CD4-positive, alpha-beta memory T cell (primary cell): ENCODE measurements at places on chromosomes 2 and 18. TPM values are rescaled to one million over a fixed set of nuclear protein-coding genes. Genes with fewer than 3 reads are reported as not detected.

- no peak for DNase-seq
Measured at GRCh38 chr2:220891405-220891804, 680.7 kb downstream of the EPHA4 start.

DNA sequence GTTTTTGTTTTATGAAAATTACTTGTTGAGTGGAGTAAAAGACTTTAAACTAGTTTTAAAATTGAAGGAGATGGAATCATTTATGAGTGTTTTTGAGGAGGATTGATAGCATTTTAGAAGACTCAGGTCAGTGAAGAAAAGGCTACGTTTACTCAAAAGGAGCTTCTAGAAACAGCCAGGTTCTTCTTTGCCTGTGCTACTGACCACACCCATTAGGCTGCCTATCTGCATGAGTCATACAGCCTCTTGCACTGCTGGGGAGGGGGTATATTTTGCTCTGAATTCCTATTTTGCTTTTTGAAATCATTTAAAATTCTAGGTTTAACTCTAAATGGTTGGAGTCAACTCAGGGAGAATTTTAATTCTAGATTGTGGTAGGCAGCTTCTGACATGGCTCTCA is 22.3 kb downstream of the EFEMP1 start:
- DNase-seq = no peak

- no peak for DNase-seq
Measured at GRCh38 chr2:85250045-85250444, 77.7 kb downstream of the TGOLN2 start.

RFX8 gene
- total RNA-seq = 1.3 TPM

TWSG1 gene
- 5.1 TPM for total RNA-seq

IL1A gene
- 0.15 TPM for total RNA-seq

DNA sequence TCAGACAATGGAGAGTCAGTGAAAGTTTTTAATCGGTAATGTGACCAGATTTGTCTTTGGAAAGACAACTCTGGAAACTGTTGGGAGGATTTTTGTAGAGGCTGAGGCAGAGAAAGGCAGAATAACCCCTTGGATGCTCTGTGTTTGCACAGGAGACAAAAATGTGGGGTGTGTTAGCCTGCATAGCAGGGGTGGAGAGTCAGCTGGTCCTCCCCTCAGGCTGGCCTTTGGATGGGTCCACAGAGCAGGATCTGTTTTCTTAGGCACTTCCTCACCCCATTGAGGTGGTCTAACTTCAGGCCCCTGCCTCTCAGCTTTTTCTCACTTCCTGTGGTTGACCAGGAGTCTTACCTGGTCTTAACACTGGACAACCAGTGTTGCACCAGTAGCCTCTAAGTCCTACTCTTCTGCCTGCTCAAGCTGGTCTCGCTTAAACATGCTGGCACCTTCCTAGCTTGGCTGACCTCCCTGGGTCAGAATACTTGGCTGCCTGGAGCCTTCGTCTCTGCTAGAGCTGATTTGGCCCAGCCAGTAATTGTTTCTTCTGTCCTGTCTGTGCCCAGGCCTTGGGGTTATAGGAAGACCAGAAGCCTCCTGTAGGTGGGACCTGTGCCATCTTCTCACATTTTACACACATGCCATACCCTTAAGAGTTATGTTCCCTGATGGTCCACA is 259.8 kb upstream of the RASGRP3 start:
- DNase-seq = no peak

DNA sequence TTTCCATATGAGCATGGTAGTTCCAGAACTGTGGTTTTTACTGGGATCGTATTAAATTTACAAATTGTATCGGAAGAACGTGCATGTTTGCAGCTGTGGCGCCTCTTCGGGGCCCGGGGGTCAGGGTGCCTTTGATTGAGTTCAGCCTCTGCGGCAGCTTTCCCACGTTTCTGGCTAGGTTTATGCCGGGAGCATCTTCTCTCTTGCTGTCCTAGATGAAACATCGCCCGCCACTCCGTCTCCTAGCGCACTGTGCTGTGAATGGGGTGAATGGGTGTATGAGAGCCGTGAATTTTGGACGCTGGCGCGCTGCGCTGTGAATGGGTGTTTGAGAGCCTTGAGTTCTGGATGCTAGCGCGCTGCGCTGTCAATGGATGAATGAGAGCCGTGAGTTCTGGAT is 12.3 kb downstream of the PDCD1 start:
- no peak for DNase-seq

- no peak for DNase-seq
Measured at GRCh38 chr18:63905361-63905760, 2.4 kb upstream of the SERPINB10 start.

- no peak for DNase-seq
Measured at GRCh38 chr2:120591572-120591971, 144.1 kb upstream of the GLI2 start.
